ENCODE measurements at places on chromosomes 5 and 9. TPM values are rescaled to one million over a fixed set of nuclear protein-coding genes. Genes with fewer than 3 reads are reported as not detected.

OBP2B gene
- total RNA-seq = not detected

CAMK2A gene
- total RNA-seq = not detected

ARSI gene
- 0.82 TPM for total RNA-seq

NEUROG1 gene
- not detected for total RNA-seq

C5 gene
- total RNA-seq = 0.17 TPM

NTRK2 gene
- total RNA-seq = not detected

SYK gene
- 0.68 TPM for total RNA-seq

ZNF454 gene
- not detected for total RNA-seq

SUSD3 gene
- not detected for total RNA-seq

PTGES gene
- 0.10 TPM for total RNA-seq

F2RL1 gene
- 20.1 TPM for total RNA-seq

LECT2 gene
- not detected for total RNA-seq

ITK gene
- not detected for total RNA-seq

SQSTM1 gene
- 881 TPM for total RNA-seq

C9orf50 gene
- total RNA-seq = not detected

PCDHA8 gene
- not detected for total RNA-seq

FGF10 gene
- not detected for total RNA-seq

KLF9 gene
- 6.0 TPM for total RNA-seq

OR2V1 gene
- total RNA-seq = not detected

DDX4 gene
- not detected for total RNA-seq

GABRB2 gene
- 0.47 TPM for total RNA-seq

KYAT1 gene
- 7.7 TPM for total RNA-seq

G3BP1 gene
- total RNA-seq = 295 TPM

SPATA31A1 gene
- total RNA-seq = not detected

SH3TC2 gene
- 24.0 TPM for total RNA-seq

RLN2 gene
- total RNA-seq = not detected

OGN gene
- not detected for total RNA-seq

TTC23L gene
- total RNA-seq = not detected

ADAMTSL1 gene
- total RNA-seq = 1.9 TPM

ATOX1 gene
- total RNA-seq = 208 TPM

NR2F1-AS1 gene
- total RNA-seq = 2.2 TPM

ADAMTS12 gene
- total RNA-seq = 0.10 TPM

ITGA2 gene
- 76.0 TPM for total RNA-seq

CCNJL gene
- 13.8 TPM for total RNA-seq

KCNN2 gene
- not detected for total RNA-seq

FAM151B gene
- 0.27 TPM for total RNA-seq

FAM219A gene
- 12.1 TPM for total RNA-seq

NME5 gene
- total RNA-seq = not detected
